RWPE2 (cell line): ENCODE measurements at places on chromosomes 4 and X.

DNA sequence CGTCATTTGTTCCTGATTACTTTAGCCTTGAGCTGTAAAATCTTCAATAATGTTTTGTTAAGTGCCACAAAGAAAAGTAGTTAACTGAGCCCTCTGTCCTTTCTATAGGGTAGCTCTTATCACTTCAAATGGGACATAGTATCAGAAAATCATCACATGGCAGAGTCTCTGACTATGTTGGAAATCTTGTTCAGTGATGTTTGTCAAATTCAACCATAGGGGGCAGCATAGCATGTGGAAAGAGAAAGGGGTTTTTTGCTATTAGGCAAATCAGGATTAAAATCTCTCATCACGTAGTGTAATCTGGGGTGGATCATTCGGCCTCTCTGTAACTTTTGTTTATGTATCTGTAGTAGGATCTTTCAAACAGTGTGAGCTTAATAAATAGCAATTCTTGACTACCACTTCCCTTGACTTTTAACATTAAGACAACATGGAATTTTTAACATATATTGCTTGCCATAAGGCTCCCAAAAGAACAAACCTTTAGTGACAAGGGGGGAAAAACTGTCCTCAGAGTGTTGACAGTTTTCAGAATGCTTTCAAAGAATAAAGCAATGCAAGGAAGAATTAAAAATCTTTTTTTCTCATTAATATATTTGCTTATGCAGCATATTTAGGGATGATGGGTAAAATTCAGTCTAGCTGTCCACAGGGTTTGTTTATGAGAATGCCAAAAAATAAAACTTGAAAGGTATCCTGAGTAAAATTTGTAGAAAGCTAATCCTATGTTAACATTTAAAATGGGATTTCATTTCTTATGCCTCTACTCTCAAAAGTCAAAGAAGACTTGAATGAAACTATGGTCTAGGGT, 127.2 kb downstream of the FBXW7 start:
- no peak for DNase-seq

DNA sequence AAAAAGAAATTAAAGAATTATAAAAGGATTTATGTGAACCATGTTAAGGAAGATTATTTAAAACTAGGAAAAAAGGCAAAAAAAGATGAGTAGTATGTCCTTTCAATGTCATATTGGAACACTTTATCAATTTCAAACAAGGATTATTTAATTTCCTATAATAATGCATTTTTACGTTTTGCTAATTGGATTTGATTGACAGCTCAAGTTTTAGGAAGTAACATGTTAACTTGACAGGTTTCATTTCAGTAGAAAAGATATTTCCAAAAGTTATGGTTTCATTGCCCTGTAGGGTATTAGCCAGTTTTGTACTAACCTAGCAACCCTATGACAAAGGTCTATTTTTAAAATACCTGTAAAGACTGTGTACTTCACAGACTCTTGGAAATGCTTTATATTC, 379.6 kb upstream of the ZFP42 start:
- DNase-seq: no peak

DNA sequence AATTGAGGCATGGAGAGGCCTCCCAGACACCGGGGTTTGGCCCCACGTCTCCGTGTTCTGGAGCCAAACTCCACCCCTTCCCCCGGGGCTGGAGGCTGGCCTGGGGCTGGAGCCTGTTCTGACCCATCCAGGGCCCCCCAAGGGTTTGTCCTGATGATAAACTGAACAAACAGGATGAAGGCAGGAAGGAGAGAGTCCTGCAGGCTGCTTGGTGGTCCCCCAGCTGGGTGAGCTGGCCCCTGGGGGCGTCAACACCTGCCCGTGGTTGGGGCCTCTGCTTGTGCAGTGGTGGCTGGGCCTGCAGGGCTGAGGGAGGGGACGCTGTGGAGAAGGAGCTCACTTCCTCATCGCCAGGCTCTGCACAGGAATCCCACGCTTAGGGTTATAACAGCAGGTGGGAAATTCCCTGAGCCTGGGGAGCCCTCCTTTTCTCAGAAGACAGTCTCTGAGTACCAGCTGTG, 2.3 kb downstream of the SH3TC1 start:
- DNase-seq: no peak

- no peak for DNase-seq
Measured at GRCh38 chr4:32462944-32463343, 1742.8 kb downstream of the PCDH7 start.

- DNase-seq: no peak
Measured at GRCh38 chrX:43657671-43658070, 1.6 kb downstream of the MAOA start.

DNA sequence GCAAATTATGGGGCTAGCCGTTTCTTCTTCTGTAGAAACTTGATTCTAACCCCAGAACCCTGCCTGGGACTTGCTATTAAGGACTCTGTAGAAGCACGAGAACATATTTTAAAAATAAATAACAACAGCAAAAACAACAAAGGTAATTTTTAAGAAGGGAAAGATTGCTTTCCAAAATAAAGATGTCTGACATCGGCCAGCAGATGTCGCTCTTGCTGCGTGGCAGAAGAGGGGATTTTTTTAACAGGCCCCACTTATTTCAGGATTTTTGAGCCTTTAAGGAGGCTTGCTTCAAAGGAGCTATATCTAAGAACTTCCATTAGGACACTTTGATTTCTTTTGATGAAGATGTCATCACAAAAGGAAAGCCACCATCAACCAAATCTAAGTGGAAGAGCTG, 62.8 kb upstream of the EGFL6 start:
- no peak for DNase-seq

GRCh38 chr4:82618103-82618720, 56.4 kb upstream of the TMEM150C start:
- no peak for DNase-seq

GRCh38 chr4:27084685-27085361, 224.2 kb downstream of the STIM2 start:
- DNase-seq: no peak

- DNase-seq: no peak
Measured at GRCh38 chr4:22072726-22073125, 124.2 kb upstream of the KCNIP4 start.

- no peak for DNase-seq
Measured at GRCh38 chr4:85569730-85570299, 94.9 kb downstream of the ARHGAP24 start.

GRCh38 chrX:41932885-41933284, 9.5 kb upstream of the CASK start:
- DNase-seq: no peak

DNA sequence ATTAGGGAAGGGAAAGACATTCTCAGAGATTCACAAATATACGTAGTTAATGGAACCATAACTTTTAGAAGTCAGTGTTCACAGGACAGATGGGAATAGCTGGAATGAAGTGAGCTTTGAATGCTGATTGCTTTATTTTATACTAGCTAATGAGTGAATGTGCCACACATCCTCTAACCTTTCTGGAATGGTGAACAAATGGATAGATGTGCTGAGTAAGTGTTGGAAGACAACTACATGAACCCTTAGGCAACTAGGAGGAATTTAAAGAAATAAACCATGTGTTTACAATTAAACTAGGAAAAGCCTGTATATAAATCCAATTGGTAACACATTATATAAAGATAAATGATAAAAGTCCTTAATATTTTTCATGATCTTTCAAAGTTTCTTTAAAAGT, 91.6 kb upstream of the LIMCH1 start:
- DNase-seq: no peak

DNA sequence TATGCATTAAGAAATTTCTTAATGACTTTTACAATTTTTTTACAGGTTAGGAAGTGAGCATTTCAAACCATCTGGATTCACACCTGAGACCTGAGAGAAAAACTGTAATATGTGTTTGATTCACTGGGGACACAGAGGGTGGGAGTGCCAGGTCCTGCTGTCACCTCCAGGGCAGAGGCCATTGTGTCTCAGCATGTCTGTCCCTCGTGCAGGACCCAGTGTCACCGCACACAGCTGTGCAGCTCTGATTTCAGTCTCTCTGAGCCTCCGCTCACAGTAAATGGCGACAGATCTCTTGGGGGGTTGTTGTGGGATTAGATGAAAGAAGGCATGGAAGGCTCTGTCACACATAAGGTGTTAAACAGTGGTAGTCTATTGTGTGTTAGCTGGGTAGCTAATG, 23.0 kb upstream of the CLDN24 start:
- DNase-seq: no peak

- no peak for DNase-seq
Measured at GRCh38 chrX:77628294-77629025, 157.6 kb downstream of the ATRX start.

DNA sequence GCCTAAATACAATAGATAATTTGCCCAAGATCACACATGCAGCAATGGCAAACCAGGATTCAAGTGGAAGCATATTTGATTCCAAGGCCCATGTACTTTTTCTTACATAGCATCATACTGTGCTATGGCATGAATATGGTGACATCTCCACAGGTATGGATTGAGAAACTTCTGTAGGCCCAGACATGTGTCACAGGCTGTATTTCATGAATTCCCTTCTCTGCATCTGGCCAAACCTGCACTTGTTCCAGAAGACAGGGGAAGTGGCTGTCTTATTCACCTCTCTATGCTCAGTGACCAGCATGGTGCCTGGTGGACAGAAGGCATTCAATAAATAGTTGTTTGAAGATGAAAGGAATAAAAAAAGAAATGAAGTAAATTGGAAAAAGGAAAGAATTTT, 77.3 kb upstream of the TMEM164 start:
- DNase-seq: no peak

GRCh38 chrX:42783451-42783850, 5.5 kb upstream of the PPP1R2C start:
- no peak for DNase-seq

DNA sequence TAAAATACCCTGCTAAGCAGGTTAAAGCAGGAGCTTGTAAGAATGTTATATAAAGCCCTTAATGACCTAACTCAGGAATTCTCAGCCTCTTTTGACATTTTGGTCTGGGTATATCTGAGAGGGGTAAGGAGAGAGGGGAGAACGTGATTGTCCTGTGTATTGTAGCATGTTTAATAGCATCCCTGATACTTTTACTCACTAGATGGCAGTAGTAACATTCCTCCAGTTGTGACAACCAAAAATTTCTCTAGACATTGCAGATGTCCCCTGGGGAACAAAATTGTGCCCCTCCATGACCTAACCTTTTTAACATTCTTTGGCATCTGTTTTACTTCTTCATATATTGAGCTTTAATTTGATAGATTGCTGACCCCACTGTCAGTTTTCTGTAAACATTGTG, 17.9 kb downstream of the SMARCA5 start:
- DNase-seq: no peak

DNA sequence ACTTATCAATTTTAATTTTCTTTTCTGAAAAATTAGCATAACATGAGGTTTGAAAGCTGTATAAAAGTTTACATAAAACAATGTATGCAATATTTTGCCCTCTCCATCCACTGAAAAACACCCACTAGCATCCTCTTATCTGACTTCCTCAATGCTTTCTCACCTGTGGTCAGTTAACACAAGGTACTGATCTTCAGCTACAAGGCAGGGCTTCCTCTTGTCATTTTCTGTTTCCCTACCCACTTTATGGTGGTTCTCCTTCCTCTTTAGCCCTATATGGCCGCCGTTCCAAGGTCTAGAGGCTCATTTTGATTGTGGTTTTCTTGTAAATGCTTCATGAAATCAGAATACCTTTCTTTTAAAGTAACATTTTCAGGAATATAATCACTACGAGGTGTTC, 618.6 kb upstream of the CPEB2 start:
- DNase-seq: no peak

DNA sequence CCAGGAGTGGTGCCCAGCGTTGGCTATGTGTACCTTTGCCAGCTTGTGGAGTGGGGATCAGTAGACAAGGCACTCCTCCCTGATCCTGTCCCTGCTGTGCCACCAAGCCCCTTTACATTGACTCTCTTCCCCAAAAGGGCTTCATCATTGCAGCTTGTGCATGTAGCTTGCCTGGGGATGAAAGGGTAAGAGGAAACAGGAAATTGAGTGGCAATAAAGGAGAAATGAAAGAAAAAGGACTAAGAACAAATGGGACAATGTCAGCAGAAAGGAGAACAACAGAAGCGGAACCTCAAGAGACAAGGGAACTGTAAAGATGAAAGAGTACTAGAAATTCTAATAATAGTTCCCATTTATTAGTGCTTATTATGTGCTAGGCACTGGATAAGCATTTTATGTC, 8.7 kb upstream of the IL13RA1 start:
- no peak for DNase-seq

DNA sequence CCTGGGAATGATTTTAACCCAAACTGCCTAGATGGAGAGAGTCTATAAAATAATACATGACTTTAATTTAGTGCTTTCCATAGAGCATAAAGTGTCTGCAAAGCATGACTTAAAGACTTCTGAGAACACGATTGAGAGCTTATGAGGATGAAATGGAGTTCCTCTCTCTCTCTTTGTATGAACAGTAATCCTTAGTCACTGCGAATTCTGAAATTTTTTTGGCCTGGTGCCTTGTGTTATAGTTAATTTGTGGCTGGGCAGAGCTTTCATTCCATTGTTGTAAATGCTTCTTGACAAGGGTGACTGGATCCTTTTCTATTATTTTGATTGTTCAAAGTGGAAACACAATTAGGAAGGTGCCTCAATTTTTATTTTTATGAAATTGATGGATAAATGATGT, 179.5 kb downstream of the CEP135 start:
- no peak for DNase-seq
